ENCODE measurements at places on chromosomes 4 and X.
A peak's percentile ranks its signal among the peaks of the same experiment; 100 is the strongest.

DNA sequence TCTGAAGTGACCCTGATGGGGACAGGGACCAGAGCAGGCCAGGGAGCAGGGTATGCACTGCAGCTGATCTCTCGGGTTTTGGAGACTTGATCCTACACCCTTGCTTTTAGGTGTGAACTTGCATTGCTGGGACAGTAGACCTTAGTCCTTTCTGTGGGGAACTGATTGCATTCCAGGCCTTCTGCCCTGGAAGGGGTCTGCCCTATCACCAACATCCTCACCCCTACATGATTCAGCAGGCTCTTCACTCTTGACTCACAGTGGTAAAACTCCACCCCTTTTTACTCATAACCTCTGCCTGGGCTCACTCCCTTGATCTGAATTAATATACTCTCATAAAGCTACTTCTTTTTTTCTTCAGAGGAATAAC is 6.6 kb upstream of the DDX60L start:
- no peak for DNase-seq

GRCh38 chr4:122577808-122578781 is 42.8 kb downstream of the IL21 start:
- peak; percentile 62 for DNase-seq

- no peak for DNase-seq
Measured at GRCh38 chrX:120015145-120016067, 62.1 kb downstream of the RHOXF2B start.

GRCh38 chrX:134803551-134804183 is 145.4 kb upstream of the PLAC1 start:
- DNase-seq, result peak; percentile 56

GRCh38 chrX:46184749-46185148 is 360.5 kb downstream of the ZNF674 start:
- DNase-seq, result no peak

GRCh38 chr4:1577822-1578217 is 106.3 kb downstream of the FAM53A start:
- DNase-seq, result no peak

DNA sequence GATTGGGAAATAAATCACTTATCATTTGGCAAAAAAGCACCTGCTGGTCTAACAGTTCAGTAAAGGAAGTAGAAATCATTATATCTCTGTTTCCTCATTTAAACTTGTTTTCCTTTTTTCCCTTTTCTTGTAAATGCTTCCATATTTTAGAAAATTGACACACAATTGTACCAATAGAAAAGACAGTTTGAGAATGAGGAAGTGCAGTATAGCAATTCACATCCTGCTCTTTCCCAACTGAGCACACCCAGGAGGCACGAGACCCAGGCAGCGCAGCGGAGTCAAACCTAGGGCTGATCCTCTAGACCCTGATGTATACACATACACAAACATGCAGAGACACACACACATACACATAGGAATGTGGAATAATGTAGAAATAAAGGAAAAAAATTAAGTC is 74.8 kb upstream of the PACRGL start:
- DNase-seq, result no peak

- no peak for DNase-seq
Measured at GRCh38 chrX:55312655-55313054, 47.9 kb upstream of the PAGE3 start.

DNA sequence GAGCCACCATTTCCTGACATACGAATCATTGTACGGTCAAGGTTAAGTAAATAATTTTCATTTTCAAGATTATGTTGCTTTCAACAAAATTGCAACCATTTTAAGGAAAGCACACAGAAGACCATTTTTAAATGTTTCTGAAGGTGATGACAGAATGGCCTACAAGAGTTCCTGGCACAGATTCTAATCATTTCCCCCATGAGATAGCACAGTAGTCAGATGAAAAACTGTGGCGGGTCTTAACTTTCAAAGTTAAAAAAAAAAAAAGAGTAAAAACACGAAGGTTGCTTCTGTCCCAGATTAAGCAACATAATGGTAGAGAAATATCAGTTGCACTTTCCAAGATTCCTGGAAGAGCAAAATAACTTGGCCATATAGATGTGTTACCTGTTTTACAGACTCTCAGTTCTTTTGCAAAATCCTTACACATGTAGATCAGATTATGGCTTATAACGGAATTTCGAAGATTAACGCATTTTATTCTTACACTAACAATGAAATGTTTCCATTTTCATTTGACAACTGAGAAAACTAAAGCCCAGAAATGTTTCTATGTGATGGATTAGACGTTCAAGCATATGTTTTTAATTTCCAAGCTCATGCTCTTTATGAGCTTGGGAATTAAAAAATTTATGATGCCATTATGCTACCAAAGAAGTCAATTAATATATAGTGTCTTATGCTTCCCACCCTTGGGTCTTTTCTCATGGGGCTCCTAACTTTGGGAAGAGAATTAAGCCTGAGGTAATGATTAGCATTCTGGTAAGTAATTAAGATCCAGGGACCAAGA is 335.1 kb upstream of the CLNK start:
- DNase-seq, result no peak

- no peak for DNase-seq
Measured at GRCh38 chr4:164373021-164373420, 380.9 kb upstream of the SMIM31 start.

DNA sequence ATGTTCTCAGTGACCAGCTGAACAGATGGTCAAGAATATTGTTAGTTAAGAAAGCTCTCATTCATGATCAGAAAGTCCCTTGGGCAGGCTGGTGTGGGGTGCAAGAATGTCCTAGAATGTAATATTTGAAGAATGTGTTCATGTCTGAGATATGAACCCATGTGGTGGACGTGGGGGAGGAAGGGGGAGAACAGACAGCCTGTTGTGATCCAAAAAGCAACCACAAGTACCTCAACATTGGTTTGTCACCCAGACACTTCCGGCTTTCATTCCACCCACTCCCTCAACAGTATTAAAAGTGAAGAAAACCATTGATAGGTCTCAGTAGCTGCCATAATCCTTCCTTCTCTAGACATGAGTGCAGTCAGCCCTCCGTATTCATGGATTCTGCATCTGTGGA is 82.2 kb downstream of the MAML3 start:
- DNase-seq, result peak; percentile 36

DNA sequence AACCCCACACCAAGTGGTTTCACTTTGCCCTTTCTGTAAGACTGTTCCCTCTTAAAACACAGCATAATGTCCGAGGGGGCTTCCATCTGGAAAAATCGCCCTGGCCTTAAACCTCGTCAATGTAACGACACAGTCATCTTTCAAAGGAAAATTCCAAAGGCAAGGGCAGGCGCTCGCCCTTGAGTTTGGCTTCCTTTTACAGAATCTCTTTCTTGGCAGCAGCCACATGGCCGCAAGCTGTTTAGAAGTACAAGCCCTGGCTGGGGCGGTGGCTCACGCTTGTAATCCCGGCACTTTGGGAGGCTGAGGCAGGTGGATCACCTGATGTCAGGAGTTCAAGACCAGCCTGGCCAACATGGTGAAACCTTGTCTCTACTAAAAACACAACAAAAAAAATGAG is 27.1 kb upstream of the GRPEL1 start:
- DNase-seq, result no peak

DNA sequence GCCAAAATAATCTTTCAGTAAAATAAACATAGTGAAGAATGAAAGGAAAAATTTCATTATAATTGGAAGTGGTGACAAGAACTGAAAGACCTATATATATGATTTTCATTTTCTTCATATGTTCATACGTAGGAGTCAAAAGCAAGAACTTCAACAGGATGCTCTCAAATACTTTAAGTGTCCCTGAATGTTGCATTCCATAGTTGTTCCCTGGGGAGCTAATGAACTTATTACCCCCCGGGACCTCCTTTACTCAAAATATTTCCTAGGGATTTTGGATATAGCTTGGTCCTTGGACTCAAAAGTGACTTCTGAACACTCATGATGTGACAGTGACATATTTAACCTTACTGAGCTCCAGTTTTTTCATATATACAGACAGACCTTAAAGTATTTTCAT is 44.9 kb upstream of the NDST4 start:
- no peak for DNase-seq

GRCh38 chr4:48130100-48130499 is 4.0 kb downstream of the TXK start:
- DNase-seq, result no peak

- DNase-seq, result no peak
Measured at GRCh38 chr4:31655328-31655727, 935.2 kb downstream of the PCDH7 start.

DNA sequence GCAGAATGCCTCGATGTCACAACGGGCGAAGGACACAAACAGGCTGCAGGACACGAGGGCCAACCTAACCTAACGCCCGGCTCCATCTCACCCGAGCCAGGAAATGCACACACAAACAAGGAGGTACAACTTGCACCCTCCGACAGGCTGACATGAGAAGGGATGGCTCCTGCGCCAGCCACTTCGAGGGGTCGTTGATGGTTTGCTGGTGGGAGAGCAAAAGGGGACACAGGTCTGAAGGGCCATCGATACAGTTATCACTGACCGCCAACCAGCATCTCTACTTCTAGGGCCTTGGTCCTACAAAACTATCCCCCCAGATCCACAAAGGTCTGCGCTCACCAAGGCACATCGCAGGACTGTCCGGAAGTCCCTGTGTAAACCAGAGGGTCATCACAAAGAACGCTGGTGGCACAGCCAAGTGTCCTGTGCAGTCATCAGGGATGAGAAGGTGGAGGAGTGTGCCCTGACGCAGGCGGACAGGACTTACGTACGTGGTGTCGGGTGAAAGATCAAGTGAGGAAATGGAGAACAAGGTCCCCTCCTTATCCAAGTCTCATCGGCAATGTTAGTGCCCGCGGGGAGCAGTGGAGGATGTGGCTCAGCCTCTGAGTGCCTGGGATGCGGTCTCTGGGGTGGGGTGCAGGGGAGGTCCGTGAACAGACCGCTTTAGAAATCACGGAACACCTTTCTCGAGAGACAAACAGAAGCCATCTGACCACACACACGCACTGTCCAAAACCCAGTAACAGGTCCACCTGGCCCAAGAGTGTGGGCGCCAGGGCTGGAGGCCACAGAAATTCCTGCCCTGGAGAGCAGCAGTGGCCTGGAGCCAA is 7.0 kb downstream of the MXD4 start:
- no peak for DNase-seq

DNA sequence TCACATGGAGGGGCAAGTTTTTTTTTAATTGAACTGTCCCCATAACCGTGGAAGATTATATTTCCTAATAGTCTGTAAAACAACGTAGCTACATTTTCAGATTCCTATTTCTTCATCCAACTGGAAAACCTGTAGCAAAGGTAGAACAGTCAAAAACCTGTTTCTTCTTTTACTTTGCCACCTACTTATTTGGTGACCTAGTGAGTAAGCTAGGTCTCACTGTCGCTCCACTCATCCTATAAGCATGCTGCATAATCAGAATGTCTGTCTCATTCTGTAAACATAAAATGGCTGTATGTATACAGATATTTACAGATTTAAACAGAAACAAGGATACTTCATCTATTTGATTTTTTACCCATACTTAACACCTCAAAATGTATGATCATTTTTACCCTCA is 20.4 kb downstream of the MAML3 start:
- no peak for DNase-seq

GRCh38 chrX:13164611-13165010 is 120.2 kb upstream of the FAM9C start:
- DNase-seq, result no peak

DNA sequence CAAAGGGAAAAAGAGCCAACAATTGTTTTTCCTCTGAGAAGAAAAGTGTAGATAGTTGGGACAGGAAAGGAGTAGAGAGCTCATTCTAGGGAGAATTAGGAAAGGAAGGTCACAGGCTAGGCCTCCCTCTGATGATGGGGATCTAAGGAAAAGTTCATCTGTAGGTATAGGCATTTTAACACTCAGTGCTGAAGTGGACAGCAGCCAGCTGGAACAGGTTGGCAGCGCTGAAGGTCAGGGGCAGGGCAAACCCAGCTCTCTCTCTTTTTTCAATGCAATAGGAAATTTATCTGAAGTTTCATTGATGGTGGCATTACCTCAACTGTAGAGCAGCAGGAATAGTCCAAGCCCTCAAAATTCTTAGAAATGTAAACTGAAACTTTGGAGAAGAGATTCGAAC is 98.5 kb upstream of the ETNPPL start:
- no peak for DNase-seq

- DNase-seq, result no peak
Measured at GRCh38 chr4:189048119-189048518, 892.6 kb upstream of the FRG1 start.
